ENCODE measurements at places on chromosomes 1 and 21.
A peak's percentile ranks its signal among the peaks of the same experiment; 100 is the strongest.

- DNase-seq: no peak
- no peaks in the 10 kb centered on the region for H3K36me3 ChIP-seq
- no peaks in the 10 kb centered on the region for H3K4me1 ChIP-seq
- no peaks in the 10 kb centered on the region for H3K27me3 ChIP-seq
- no peak overlapping the region for H3K4me3 ChIP-seq
These were observed 85.4 kb upstream of the TMEM51 start for GRCh38 chr1:15068152-15068551.

GRCh38 chr21:45078877-45079281 lies 4.5 kb downstream of the ADARB1 start:
- peaks cover 7% of the 10 kb centered on the region for H3K4me1 ChIP-seq
- no peaks in the 10 kb centered on the region for H3K27me3 ChIP-seq
- no peak overlapping the region for H3K4me3 ChIP-seq

DNA sequence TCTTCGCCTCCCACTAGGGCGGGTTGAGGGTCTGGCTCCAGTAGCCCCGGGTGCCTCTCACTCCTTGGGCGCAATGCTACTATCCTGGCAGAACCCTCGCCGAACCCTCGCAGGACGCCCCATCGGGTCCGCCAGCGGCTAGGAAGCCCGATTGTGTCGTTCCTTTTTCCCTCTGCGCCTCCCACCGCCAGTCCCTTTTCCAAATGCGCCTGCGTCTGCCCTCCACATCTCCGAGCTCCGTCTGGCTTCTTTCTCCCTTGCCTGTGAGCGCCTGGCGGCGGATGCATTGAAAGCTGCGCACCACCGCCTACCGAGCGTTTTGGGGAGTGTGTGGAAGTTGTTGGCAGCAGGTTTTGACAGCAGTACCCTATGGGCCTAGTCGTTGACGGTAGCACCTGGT lies 1.0 kb upstream of the DIRAS3 start:
- DNase-seq: no peak
- H3K36me3 ChIP-seq: no peaks in the 10 kb centered on the region
- peak overlapping the region; percentile 13 for H3K4me3 ChIP-seq
- no peak overlapping the region for H3K27ac ChIP-seq

GRCh38 chr1:208455821-208456220 lies 211.6 kb upstream of the PLXNA2 start:
- H3K4me1 ChIP-seq: no peaks in the 10 kb centered on the region
- no peaks in the 10 kb centered on the region for H3K27me3 ChIP-seq
- H3K4me3 ChIP-seq: no peak overlapping the region

DNA sequence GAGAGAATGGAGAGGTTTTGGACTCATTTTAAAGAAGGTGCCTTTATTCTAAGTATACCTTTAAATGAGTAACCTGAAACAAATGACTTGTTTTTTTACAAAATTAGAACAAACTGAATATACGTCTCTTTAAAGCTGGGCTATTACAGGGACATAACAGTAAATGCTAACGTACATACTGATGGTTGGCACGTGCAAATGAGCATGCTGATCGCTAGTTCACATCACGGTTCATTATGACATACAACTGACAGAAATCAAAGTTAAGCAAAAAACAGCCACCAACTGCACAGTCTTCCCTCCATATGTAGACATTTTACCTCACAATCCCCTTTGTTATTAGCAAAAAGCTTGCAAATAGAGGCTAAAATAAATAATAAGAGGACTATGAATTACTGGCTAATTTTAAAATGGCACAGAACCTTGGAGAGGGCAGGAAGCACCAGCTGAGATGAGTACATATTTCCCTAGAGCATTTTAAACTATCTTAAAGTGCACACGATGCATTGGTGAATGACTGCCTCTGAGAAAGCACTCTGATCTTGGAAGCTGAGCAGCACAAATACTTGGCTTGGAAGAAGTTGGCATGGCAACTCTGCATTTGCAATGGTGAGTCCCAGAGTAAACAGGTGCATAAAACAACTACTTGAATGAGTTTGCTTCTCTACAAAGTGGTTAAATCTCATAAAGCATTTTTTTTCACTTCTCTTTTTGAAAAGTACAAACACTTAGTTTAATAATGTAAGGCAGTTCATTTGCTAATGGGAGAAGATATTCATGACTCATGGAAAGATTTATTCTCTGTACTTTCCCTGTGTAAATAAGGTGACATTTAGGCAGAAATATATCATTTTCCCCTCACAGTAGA lies 204.7 kb downstream of the LHX8 start:
- no peaks in the 10 kb centered on the region for H3K36me3 ChIP-seq
- H3K27ac ChIP-seq: no peak overlapping the region
- no peak for DNase-seq
- no peaks in the 10 kb centered on the region for H3K27me3 ChIP-seq
- H3K4me1 ChIP-seq: no peaks in the 10 kb centered on the region

DNA sequence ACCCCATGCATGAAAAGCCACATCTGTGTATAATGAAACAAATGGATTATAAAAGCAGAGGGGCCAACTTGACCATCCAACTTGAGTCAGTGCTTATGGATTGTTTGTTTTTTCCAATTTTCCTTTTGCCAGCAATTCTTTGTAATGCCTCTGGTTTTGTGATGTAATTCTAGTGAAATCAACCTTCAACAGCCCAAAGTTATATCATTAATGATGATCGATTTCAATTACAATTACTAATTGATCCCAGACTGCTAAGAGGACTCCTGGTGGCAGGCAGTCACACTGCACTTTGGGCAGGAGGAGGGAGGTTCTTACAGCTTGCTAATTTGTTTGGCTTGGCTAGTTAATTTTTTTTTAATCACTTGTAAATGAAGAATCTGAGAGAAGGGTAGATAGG lies 552.3 kb downstream of the NUF2 start:
- no peaks in the 10 kb centered on the region for H3K27me3 ChIP-seq
- H3K36me3 ChIP-seq: no peaks in the 10 kb centered on the region
- no peak for DNase-seq
- no peak overlapping the region for H3K4me3 ChIP-seq
- H3K27ac ChIP-seq: no peak overlapping the region

GRCh38 chr1:97654876-97655585 lies 265.8 kb downstream of the DPYD start:
- no peaks in the 10 kb centered on the region for H3K36me3 ChIP-seq
- no peak for DNase-seq
- H3K27ac ChIP-seq: no peak overlapping the region
- no peaks in the 10 kb centered on the region for H3K4me1 ChIP-seq
- no peaks in the 10 kb centered on the region for H3K27me3 ChIP-seq
- no peak overlapping the region for H3K4me3 ChIP-seq

DNA sequence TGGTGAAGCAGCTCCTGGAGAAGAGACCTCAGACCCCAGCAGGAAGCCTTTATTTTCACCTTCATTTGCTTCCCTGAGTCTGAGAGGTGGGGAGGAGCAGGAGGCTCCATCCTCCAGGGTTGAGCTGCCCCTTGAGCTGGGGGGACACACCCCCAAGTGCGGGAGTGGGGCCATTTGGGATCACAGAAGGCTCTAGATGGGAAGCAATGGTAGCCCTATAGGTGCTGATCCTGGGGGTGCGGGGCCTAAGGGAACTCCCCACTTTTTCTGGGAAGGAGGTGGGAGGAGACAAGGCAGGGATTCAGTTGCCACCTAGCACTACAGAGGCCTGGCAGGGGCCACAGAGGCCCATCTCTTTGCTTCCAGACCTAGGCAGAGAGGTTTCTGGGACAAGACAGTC lies 247.9 kb upstream of the CSF3R start:
- H3K4me3 ChIP-seq: no peak overlapping the region
- DNase-seq: no peak
- no peaks in the 10 kb centered on the region for H3K4me1 ChIP-seq

DNA sequence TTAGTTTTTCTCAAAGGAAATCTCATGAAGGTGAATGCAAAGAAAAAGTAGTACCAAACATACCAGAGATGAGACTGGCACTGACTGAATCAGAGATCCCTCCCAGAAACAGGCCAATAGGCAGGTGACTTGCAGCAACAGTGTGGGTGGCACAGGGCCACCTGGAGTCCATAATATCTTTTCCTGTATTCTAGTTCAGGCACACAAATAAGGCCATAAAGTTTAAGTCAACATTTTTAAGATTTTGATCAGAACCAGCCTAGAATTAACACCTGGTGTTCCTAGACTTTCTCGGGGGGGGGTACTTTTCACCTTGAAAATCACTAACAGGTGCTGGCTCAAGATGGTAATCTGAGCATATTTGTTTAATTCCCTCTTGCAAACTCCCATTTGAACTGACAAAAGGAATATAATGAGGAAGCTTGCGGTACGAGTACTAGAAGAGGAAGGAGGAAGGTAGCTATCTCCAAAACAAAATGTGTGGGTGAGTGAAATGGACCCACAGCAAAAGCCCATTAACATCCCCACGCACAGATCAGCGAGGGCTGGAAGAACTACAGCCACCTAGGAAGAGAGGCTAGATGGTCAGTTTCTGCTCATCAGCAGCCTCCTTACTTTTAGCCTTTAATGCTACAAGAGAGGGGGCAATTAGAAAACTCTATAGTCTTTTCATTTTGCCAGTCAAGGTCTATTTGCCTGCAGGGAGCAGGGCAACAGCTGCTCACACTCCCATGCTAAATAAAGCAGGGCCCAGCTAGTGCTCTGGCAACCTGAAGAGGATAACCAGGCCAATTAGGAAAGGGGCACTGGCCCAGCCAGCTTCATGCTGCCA lies 18.9 kb downstream of the SDE2 start:
- H3K27ac ChIP-seq: no peak overlapping the region
- H3K4me1 ChIP-seq: no peaks in the 10 kb centered on the region
- peaks cover 20% of the 10 kb centered on the region for H3K36me3 ChIP-seq
- no peak overlapping the region for H3K4me3 ChIP-seq
- H3K27me3 ChIP-seq: no peaks in the 10 kb centered on the region
- no peak for DNase-seq

DNA sequence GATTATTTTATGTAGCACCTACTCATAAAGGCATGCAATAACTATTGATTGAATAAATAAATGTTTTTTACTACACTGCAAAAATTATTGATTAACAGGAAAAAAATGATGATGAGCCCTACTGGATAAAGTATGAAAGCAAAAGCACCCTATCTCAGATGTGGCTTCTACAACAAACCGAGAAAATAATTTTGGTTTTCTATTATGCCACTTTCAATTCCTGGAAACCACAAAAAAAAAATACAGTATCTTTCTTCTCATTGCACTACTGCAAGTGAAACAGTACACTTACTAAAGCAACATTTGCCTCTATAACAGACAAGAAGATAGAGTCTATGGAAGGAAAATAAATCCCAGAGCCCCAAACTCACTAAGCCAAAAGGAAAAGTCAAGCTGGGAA lies 1882.4 kb downstream of the NCAM2 start:
- DNase-seq: no peak
- no peaks in the 10 kb centered on the region for H3K27me3 ChIP-seq
- no peaks in the 10 kb centered on the region for H3K4me1 ChIP-seq
- no peaks in the 10 kb centered on the region for H3K36me3 ChIP-seq
- no peak overlapping the region for H3K27ac ChIP-seq
- H3K4me3 ChIP-seq: no peak overlapping the region

GRCh38 chr1:37931102-37931360 lies 15.8 kb downstream of the INPP5B start:
- no peaks in the 10 kb centered on the region for H3K27me3 ChIP-seq
- no peaks in the 10 kb centered on the region for H3K36me3 ChIP-seq
- H3K4me1 ChIP-seq: peaks cover 21% of the 10 kb centered on the region
- peak overlapping the region; percentile 80 for H3K4me3 ChIP-seq
- DNase-seq: no peak
- peak overlapping the region; percentile 76 for H3K27ac ChIP-seq

DNA sequence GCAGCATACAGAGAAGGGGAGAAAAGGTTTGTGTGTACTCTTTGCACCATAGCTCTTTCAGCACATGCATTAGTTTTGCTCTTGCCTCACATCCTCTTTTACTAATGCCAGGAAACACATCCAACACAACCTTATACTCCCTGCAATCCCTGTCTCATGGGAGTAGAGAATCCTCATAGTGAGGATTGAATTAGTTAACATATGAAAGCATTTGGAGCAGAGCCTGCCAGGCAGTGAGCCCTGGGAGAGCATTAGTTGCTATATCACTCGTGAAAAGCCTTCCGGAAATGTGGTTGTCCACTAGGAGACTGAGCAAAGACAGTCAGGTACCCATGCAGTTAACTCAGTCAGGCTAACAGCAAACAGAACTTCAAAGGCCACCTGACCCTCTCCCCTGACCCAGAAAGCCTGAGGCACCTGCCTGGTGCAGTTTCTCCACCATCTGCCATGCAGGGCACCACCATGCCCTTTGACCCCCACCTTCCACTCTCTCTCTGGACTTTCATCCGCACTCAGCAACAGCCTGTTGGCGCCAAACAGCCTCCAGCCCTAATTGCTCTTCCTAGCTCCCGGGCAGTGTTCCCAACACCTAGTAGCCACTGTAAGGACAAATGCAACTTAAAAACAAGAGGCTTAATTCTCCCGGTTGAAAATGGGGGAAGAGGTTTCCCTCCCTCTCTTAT lies 14.9 kb upstream of the AGT start:
- H3K27ac ChIP-seq: no peak overlapping the region
- no peaks in the 10 kb centered on the region for H3K4me1 ChIP-seq
- DNase-seq: no peak
- H3K4me3 ChIP-seq: no peak overlapping the region
- no peaks in the 10 kb centered on the region for H3K36me3 ChIP-seq

DNA sequence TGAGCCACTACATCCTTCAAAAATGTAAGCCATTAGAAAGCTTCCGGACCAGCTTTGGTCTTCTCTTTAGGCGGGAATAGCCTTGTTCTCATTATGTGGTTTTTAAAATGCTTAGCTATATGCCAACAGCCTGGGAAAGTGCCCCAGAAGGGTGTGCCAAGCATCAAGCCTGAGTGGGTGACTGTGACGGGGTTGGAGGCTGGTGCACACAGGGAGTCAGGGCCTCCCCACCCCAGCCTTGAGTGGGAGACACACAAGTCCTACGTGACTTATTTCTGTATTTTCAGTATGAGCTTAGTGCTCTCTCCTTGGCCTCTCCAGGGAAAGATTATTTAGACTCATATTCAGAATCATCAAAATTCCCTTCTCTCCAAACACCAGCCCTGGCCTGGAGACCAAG lies 9.8 kb downstream of the UBASH3A start:
- no peaks in the 10 kb centered on the region for H3K27me3 ChIP-seq
- H3K27ac ChIP-seq: no peak overlapping the region
- no peaks in the 10 kb centered on the region for H3K36me3 ChIP-seq

Data from Panc1 (cell line).